ENCODE measurements at places on chromosomes 7 and 10.

DNA sequence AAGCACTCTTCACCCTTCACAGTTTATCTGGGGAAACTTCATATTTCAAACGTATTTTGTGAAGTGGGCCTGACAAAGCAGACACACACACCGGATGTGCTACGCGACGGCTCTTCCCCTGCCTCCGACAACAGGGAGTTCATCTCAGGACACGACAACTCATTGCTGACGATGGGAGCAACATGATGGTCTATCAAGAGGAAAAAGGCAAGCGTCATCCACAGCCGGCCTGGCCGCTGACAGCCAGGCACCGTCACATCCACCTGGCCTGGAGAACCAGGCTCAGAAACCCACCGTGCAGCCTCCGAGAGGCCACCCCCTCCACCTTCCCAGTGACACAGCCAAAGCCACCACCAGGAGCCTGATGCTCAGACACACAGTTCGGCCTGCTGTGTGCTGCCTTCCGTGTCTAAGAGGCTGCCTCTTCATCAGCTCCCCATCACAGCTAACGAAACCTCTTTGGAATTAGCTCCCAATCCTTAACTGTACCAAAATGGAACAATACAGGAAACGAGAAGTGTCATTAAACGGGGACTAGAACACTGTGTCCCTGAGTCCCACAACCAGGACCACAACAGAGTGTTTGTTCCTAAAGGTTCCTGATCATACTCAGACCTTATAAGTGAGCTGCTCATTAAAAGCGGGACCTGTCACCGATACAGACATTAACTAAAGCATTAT is 76.7 kb downstream of the SFMBT2 start:
- DNase-seq = no peak

DNA sequence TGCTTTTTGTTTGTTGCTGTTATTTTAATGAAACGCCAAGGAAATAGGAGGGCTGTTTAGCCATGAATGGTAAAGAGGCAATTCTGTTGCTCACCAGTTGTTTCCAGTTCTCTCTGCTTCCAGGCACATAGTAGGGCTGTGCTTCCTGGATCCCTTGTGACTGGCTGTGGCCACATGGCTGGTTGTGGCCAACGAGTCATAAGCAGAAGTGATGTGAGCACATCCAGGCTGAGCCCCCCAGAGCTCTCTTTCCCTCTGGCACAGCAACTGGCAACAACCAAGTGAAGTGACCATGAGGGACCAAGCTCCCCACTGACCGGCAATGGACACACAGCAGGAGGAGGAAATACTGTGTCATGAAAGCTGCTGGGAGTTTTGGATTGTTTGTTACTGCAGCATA is 10.3 kb downstream of the GRID1 start:
- no peak for DNase-seq

DNA sequence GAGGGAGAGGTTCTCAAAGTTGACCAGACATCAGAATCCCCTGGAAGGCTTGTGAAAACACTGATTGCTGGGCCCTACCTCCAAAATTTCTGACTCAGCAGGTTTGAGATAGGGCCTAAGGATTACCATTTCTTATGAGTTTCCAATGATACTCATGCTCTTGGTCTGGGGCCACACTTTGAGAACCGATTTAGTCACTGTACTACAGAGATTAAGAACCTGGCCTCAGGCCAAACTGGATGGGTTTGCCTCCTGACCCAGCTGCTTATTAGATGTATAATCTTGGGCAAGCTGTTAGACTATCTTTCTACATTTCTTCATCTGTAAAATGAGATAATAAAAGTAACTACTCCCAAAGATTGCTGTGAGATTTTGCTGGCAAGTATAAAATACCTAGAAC is 77.1 kb upstream of the SCIN start:
- DNase-seq = no peak

DNA sequence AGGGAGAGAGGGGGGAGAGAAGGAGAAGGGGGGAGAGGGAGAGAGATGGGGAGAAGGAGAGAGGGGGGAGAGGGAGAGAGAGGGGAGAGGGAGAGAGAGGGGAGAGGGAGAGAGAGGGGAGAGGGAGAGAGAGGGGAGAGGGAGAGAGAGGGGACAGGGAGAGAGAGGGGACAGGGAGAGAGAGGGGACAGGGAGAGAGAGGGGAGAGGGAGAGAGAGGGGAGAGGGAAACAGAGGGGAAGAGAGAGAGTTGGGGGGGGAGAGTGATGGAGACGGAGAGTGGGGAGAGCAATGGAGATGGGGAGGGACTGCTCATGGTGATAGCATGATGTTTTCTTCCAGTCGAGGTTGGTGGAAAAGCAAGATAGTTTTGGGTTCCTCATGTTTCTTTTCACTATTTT is 172.4 kb downstream of the DNAJB6 start:
- no peak for DNase-seq

- DNase-seq = no peak
Observed at GRCh38 chr10:88113232-88113631, 249.8 kb downstream of the PTEN start.

- no peak for DNase-seq
Observed at GRCh38 chr10:111593578-111593977, 516.7 kb downstream of the ADRA2A start.

GRCh38 chr10:54484186-54484585 is 316.8 kb downstream of the PCDH15 start:
- no peak for DNase-seq

DNA sequence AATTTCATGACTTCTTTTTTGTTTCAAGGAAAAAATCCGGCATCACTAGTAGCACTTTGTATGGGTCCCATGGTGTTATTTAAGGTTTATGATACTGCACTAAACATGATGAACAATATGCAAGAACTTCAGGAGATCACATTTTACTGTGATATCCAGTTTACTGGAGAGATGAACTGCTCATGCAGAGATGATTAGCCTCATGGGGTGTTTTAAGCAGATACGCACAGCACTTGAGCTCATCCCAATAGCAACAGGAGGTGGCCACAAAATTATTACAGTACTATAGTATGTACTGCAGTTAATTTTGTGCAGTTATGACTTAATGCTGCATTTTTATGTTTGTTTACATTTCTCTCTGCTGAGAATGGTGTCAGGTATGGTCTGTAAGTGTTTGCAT is 303.7 kb upstream of the PCDH15 start:
- DNase-seq = no peak

GRCh38 chr7:7157887-7158271 is 24.5 kb upstream of the C1GALT1 start:
- DNase-seq = no peak

DNA sequence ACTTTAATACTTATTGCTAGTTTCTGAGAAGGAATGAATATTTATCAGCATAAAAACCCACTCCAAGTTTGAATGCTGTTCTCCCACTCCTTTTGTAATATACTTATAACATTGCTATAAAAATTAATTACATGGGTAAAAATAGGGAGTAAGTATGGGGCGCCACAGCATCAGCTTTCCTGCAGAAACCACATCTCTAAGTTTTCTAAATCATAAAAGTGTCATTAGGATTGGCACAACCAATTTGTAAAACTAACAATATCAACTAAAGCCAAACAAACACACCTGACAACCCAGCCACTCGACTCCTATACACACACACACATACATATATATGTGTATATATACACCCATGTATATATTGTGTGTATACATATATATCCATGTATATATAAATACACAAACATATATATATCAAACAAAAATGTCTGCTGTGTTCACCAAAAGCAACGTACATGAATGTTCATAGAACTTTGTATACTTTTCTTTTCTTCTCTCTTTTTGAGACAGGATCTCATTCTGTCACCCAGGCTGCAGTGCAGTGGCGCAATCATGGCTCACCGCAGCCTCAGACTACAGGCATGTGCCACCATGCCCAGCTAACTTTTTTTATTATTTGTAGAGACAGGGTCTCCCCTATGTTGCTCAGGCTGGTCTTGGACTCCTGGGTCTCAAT is 14.8 kb upstream of the LRRC17 start:
- DNase-seq = no peak

- DNase-seq = no peak
Observed at GRCh38 chr10:48439581-48440041, 133.1 kb downstream of the MAPK8 start.

DNA sequence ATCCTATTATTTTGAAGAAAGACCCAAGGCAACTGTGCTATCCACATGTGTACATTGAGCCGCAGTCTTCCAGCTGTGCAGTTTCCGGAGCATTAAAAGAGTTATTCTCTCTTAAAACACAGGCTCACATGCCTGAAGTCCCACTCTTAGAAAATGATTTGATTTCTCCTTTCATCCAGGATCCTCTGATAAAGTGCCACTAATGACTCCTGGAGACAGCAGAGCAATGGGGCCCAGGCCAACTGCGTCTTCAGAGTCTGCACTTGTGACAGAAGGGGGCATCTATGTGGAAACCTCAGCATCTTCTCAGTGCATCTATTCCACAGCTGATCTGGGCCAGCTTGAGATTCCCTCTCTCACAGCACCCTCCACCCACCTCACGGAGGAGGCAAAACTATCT is 482.1 kb upstream of the AKR1E2 start:
- no peak for DNase-seq

DNA sequence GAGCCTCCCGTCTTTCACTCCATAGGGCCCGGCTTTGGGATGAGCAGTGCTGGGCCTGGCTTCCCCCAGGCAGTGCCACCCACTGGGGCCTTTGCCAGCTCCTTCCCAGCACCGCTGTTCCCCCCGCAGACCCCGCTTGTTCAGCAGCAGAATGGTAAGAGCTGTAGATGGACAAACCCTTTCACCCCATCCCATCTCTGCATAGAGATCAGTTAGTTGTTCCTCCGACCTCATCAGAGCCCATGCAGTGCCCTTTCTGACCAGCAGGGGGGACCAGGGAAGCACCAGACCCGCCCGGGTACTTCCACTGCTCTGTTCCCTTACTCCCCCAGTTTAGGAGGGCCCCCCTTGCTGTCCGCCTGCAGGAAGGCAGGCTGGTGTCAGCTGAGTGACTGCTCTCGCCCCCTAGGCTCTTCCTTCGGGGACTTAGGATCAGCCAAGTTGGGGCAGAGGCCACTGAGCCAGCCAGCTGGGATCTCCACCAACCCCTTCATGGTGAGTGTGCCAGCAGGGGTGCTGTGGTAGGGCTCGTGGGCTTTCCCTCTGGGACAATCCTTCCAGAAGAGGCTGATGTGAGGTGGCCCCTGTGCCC is 9.8 kb downstream of the SAP25 start:
- peak; percentile 74 for DNase-seq

- DNase-seq = no peak
Observed at GRCh38 chr7:123901101-123901500, 23.9 kb upstream of the SPAM1 start.

GRCh38 chr7:139842401-139843210 is 13.5 kb downstream of the TBXAS1 start:
- no peak for DNase-seq

- DNase-seq = no peak
Observed at GRCh38 chr7:80334908-80335307, 177.0 kb downstream of the GNAT3 start.
